Ovary (tissue), 10 donors: ENCODE measurements at places on chromosomes 7 and 10. TPM values are rescaled to one million over a fixed set of nuclear protein-coding genes. Genes with fewer than 3 reads are reported as not detected.
A peak's percentile ranks its signal among the peaks of the same experiment; 100 is the strongest.

DNA sequence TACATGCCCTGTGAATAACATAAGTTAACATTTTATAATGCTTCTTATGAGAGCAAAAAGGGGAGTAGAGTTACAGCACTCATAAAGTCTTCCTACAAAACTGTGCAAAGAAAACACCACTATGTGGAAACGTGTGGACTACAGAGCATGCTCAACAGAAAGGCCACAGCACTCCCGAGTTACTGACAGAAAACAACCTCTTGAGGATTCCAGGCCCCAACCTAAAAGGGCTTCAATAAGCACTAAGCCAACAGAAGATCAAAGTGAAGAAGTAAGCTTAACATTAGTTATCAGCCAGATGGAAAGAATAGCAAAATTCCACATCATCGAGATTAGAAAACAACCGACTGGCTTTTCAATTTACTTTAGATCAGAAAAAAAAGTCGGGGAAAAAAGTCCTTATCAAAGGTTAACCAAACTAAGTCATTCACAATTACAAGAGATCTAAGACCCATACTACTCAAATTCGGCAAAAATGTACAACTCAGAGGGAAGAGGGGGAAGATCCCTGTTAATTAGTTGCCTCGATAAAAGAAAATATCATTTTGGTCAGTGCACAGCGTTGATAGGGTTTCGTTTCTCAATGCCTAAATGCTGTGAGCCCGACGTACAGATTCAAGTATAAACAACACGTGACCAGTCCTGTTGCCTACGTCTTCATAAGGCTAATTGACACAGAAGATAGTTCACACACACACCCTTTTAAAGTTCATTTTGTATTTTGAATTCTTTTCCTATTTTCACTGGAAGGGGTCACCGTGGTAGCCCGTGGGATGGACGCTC is 1.4 kb downstream of the KBTBD2 start:
- H3K27ac ChIP-seq, result peak overlapping the region; percentile 99
- DNase-seq, result no peak
- H3K4me1 ChIP-seq, result peaks cover 6% of the 10 kb centered on the region
- H3K27me3 ChIP-seq, result no peaks in the 10 kb centered on the region
- peak overlapping the region; percentile 87 for H3K4me3 ChIP-seq

DNA sequence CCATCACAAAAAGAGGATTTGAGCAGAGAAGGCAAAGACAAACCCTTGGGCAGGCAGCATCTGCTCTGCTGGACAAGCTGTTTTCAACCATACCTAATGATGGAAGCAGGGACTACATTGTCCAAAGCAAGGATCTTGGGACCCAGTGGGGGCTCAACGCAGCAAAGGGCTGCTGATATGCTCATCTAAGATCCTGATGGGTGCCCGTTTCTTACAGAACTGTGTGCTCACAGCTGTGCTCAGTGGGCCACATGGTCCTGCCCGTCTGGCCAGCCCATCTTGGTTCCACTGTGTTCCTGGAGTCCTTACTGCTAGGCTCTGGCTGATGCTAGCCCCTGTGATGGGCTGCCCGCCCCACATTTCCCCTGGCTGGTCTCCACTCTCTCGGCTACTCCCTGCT is 36.1 kb downstream of the GPRIN2 start:
- H3K4me1 ChIP-seq, result peaks cover 13% of the 10 kb centered on the region
- no peak overlapping the region for H3K4me3 ChIP-seq
- H3K27me3 ChIP-seq, result no peaks in the 10 kb centered on the region
- no peak overlapping the region for H3K27ac ChIP-seq

GRCh38 chr10:9547936-9548904 is 1469.5 kb upstream of the CELF2 start:
- no peaks in the 10 kb centered on the region for H3K36me3 ChIP-seq
- H3K27me3 ChIP-seq, result no peaks in the 10 kb centered on the region
- H3K27ac ChIP-seq, result no peak overlapping the region
- H3K4me3 ChIP-seq, result no peak overlapping the region

DNA sequence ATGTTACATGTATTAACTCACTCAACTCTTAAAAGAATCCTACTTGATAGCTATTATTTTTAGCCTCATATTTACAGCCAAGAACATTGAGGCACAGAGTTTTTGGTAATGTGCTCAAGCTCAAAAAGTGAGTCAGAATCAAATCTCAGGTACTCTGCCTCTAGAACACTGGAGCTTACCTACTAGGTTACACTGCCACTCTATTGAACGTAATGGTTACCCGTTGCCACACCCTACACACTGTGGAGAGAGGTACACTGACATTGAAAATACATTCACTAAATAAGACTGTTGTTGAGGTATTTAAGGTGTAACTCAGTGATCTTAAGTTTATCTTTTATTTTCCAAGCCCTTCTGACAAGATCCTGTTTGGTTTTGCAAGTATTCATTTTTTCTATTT is 17.9 kb downstream of the SLC26A3 start:
- no peaks in the 10 kb centered on the region for H3K36me3 ChIP-seq
- H3K4me1 ChIP-seq, result no peaks in the 10 kb centered on the region
- H3K27ac ChIP-seq, result peak overlapping the region; percentile 6
- H3K4me3 ChIP-seq, result no peak overlapping the region

- no peaks in the 10 kb centered on the region for H3K4me1 ChIP-seq
- no peak overlapping the region for H3K27ac ChIP-seq
- H3K36me3 ChIP-seq, result no peaks in the 10 kb centered on the region
- no peak overlapping the region for H3K4me3 ChIP-seq
- DNase-seq, result no peak
- no peaks in the 10 kb centered on the region for H3K27me3 ChIP-seq
Observed at GRCh38 chr7:69218576-69218975, 379.7 kb upstream of the AUTS2 start.

DNA sequence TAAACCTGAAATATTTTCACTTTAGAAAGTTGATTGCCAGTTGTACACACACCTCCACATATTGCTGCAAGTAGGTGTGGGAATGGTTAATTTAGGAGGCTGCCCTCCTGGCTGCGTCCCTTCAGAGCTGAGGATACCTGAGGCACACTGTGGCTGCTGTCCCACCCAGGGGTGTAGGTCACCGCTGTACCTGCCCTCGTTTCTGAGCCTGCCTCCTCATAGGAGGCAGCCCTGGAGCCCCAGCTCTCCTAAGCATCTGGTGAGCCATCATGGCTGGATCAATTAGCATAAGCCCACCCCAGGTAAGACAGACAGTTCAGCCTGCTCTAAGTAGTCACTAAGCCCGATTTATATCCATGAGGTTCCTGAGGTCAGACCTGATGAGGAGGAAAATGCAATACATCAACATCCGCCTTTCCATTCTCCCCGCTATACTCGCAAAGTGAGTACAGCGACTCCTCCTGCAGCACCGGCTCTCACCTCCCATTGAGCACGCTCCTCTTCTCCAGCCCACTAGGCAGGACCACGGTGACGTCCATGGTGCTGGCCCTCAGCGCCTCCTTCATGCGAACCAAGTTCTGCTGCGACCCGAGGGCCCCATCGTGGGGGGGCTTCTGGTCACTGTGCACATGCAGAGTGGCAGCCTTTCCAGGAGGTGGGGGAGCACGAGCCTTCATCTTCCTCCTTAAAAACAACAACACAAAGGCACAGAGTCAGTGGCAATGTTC is 97.2 kb downstream of the COBL start:
- H3K4me3 ChIP-seq, result no peak overlapping the region
- H3K27ac ChIP-seq, result no peak overlapping the region
- no peaks in the 10 kb centered on the region for H3K27me3 ChIP-seq
- no peaks in the 10 kb centered on the region for H3K36me3 ChIP-seq
- DNase-seq, result no peak
- no peaks in the 10 kb centered on the region for H3K4me1 ChIP-seq

DNA sequence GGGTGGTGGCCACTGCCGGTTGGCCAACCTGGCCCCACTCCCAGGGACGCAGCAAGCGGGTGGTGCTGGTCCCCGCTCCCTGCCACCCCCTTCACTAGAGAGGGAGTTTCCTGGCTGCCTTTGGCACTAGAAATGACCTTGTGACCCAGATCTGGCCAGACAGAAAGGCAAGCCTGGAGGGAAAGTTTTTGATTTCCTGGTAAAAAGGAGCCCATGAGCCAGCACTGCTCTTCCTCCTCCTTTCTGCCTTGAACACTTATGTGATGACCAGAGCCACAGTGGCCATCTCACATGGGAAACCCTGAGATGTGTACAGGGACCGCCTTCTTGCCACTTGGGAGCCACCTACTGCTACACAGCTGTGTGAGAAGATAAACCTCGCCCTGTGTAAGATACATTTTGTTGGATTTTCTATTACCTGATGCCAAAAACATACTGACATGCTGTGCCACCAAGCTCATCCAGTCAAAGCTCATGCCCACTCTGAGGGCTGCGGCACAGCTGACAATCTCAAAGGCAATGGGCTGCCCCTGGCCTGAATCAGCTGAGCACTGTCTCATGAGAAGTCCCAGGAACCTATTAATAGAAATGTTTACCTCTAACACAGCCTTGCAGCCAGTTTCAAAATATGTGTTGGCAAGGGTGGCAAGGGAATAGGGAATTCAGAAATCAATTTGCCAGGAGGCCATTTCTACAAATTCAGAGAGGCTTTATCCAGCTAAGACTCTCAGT is 94.0 kb downstream of the CYTH3 start:
- H3K36me3 ChIP-seq, result no peaks in the 10 kb centered on the region
- H3K4me3 ChIP-seq, result no peak overlapping the region
- H3K4me1 ChIP-seq, result peaks cover 9% of the 10 kb centered on the region
- no peaks in the 10 kb centered on the region for H3K27me3 ChIP-seq
- H3K27ac ChIP-seq, result no peak overlapping the region

GRCh38 chr10:123562387-123562786 is 103.8 kb upstream of the GPR26 start:
- H3K4me3 ChIP-seq, result no peak overlapping the region
- H3K27me3 ChIP-seq, result no peaks in the 10 kb centered on the region
- no peak overlapping the region for H3K27ac ChIP-seq

Gene PNLIP
- 3.1 TPM for total RNA-seq

Gene CFAP58
- total RNA-seq, result 7.9 TPM

Gene INHBA
- total RNA-seq, result 2.1 TPM

Gene IGFBP3
- total RNA-seq, result 51.6 TPM

Gene ADARB2
- not detected for total RNA-seq

Gene PRKG1
- 21.1 TPM for total RNA-seq
